ENCODE measurements at places on chromosomes 5 and 9. TPM values are rescaled to one million over a fixed set of nuclear protein-coding genes. Genes with fewer than 3 reads are reported as not detected.

DNA sequence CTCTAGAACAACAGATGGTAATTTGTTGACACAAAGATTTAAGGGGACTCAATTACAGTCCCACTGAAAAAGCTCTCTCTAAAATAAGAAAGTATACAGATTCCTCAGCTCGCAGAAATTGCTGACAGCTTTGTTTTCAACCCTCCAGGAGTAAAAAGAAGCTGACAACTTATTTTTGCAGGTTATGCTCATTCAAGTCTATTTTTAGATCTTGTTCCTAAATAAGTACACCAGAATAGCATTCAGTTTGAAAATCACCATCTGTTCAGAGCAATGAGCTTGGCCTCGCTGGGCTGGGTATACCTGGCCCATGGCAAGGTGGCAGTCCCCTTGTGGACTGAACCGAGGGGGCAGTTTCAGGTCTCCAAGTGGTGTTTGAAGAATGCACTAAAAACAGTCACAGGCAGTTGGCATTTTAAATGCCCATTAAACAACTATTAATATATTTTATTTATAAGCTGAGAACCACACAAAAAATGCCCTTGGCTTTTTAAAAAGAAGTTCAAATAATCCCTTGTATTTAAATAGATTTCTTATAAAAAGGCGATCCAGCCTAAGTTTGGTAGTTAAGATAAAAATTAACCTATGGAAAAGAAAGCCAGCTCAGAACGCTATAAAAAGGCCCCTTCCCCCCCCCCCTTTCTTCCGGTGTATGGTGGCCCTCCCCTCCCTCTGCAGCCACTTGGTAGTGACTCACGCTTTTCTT, 169.2 kb downstream of the AUH start:
- no peak for DNase-seq

- DNase-seq, result no peak
These were observed 22.7 kb upstream of the COL5A1 start for GRCh38 chr9:134618833-134619447.

DNA sequence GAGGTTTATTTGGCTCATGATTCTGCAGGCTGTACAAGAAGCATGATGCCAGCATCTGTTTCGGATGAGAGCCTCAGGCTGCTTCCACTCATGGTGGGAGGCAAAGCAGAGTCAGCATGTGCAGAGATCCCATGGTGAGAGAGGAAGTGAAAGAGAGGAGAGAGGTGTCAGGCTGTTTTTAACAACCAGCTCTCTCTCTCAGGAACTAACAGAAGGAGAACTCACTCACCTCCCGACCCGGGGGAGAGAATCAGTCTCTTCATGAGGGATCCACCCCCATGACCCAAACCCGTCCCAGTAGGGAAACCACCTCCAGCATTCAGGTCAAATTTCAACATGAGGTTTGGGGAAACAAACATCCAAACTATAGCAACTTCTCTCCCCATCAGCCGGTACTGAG, 187.7 kb downstream of the ENC1 start:
- DNase-seq, result no peak

DNA sequence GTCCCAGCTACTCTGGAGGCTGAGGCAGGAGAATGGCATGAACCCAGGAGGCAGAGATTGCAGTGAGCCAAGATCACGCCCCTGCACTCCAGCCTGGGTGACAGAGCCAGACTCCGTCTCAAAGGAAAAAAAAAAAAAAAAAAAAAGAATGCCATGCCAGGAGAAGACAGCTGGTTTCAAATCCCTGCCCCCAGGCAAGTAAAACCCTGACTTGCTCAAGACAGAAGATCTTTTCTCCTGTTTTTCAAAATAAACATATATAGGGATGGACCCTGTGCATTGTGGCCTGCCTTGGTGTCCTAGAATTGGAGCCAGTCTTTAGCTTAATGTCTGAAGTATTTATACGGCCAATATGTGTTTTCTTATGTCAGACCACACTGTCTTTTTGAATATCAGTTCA, 177.1 kb downstream of the NR3C1 start:
- no peak for DNase-seq

DNA sequence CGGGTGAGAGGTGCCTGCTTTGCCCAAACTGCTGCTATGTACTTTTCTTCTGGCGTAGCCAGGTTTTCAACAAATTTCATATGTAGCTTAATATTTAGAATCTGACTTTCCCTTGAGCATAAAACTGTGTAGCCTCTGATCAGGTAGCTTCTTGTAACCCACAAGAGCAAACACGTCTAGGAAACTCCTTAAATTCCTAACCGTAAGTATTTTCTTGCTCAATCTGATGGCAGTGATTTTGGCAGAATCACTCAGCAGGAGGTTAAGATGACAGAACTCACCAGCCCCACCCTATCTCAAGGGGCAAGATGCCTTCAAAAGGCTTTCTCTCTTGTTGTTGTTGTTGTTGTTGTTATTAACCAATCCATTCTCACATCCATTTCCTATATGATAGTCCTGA, 20.8 kb downstream of the CKMT2 start:
- DNase-seq, result no peak

GRCh38 chr5:148237785-148238417, 424 bp upstream of the MARCOL start:
- DNase-seq, result no peak

- no peak for DNase-seq
These were observed 210.1 kb downstream of the PAX5 start for GRCh38 chr9:36823934-36824333.

DNA sequence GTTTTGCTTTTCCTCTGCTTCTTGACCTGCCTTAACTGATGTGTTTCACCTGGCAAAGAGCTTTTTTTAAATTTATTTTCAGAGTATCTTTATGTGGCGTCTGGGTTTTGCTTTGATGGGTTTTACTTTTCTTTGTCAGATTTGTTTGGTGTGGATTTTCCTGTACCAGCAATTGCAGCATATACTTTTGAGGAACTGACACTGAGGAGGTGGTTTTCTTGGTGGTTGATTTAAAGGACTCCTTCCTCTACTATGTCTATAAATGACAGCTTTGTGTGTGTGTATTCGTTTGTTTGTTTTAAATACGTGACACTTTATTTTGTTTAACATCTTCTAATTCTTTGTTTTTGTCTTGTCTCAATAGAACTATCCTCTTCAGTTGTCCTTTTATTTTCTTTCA, 1071.9 kb upstream of the ARRDC3 start:
- no peak for DNase-seq

GRCh38 chr5:150101023-150101422, 14.7 kb upstream of the CSF1R start:
- DNase-seq, result no peak

GRCh38 chr9:88481933-88482332, 53.0 kb upstream of the NXNL2 start:
- DNase-seq, result no peak

- no peak for DNase-seq
These were observed 26.8 kb upstream of the STXBP1 start for GRCh38 chr9:127585161-127585819.

- no peak for DNase-seq
These were observed 3.5 kb upstream of the SPINK5 start for GRCh38 chr5:148060309-148060708.

- no peak for DNase-seq
These were observed 402.4 kb upstream of the GRAMD2B start for GRCh38 chr5:126020770-126021169.

GRCh38 chr9:116447934-116448333, 239.2 kb upstream of the TRIM32 start:
- DNase-seq, result no peak

GRCh38 chr5:169706758-169707450, 69.8 kb downstream of the DOCK2 start:
- DNase-seq, result no peak

GRCh38 chr5:122101636-122102285, 23.7 kb upstream of the LOX start:
- no peak for DNase-seq

Gene CCDC171
- 7.2 TPM for total RNA-seq

Gene JAKMIP2
- 36.8 TPM for total RNA-seq

Gene BAAT
- total RNA-seq, result 0.16 TPM

Gene LURAP1L
- 0.27 TPM for total RNA-seq

Gene FKTN
- total RNA-seq, result 18.3 TPM

Gene PCDHGA10
- total RNA-seq, result 18.4 TPM

Gene GAS1
- 24.6 TPM for total RNA-seq

Data from neural crest cell (in vitro differentiated cells).